ENCODE measurements at places on chromosomes 16 and 17.

DNA sequence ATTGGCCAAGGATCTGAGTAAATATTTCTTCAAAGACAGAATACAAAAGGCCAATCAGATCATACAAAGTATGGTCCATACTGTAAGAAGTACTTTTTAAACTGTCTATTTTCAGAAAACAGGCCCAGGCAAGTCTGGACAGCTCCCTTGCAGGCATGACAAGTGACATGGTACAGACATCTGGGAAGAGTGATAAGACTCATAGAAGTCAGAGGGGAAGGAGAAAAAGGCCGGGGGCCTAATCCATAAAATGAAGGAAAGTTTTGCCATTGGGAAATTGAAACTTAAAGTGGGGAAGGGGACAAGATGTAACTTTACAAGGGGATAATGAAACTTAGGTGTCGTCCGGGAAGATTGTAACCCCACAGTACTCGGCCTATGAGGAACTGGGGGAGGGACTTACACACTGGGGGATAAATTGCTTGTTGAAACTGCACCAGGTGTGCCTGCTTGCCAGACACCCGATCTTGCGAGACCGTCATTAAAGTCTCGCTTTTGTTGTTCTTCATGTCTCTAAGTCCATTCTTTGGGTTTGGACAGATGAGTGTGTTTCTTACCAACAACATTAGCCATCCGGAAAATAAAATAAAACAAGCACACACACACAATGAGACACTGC is 684.0 kb downstream of the CDH11 start:
- no peaks in the 10 kb centered on the region for H3K36me3 ChIP-seq
- H3K27me3 ChIP-seq: no peaks in the 10 kb centered on the region
- DNase-seq: no peak
- no peak overlapping the region for H3K4me3 ChIP-seq
- no peak overlapping the region for H3K27ac ChIP-seq

GRCh38 chr16:50681021-50681885 is at the start of gene SNX20:
Gene SNX20, minus strand, starts transcription at chr16:50681312. Its CDS starts 3,786 bp downstream, at chr16:50677526.
- no peak for DNase-seq
- H3K4me3 ChIP-seq: peak within 1 kb of the TSS; percentile 18
- no peaks in the 10 kb centered on the region for H3K27me3 ChIP-seq
- peak within 1 kb of the TSS; percentile 53 for H3K27ac ChIP-seq

GRCh38 chr17:75010683-75011400 is 1.6 kb upstream of the MRPL58 start:
- no peak overlapping the region for H3K4me3 ChIP-seq
- H3K4me1 ChIP-seq: no peaks in the 10 kb centered on the region
- H3K27me3 ChIP-seq: no peaks in the 10 kb centered on the region
- no peak for DNase-seq
- no peaks in the 10 kb centered on the region for H3K36me3 ChIP-seq
- no peak overlapping the region for H3K27ac ChIP-seq

- H3K4me1 ChIP-seq: peaks cover 96% of the 10 kb centered on the region
- H3K27me3 ChIP-seq: no peaks in the 10 kb centered on the region
- peaks cover 46% of the 10 kb centered on the region for H3K36me3 ChIP-seq
- DNase-seq: peak; percentile 65
Observed at GRCh38 chr17:40457964-40458791, 14.9 kb downstream of the IGFBP4 start.

- no peak overlapping the region for H3K4me3 ChIP-seq
- no peaks in the 10 kb centered on the region for H3K27me3 ChIP-seq
- H3K4me1 ChIP-seq: peaks cover 21% of the 10 kb centered on the region
Observed at GRCh38 chr17:66548158-66548557, 245.7 kb downstream of the PRKCA start.
